ENCODE measurements at places on chromosomes 3 and 15. TPM values are rescaled to one million over a fixed set of nuclear protein-coding genes. Genes with fewer than 3 reads are reported as not detected.

TTLL3 gene
- total RNA-seq, result 24.9 TPM

CCDC39 gene
- total RNA-seq, result 0.90 TPM

RFTN1 gene
- total RNA-seq, result 102 TPM

GRM7 gene
- total RNA-seq, result 1.1 TPM

SLC12A1 gene
- total RNA-seq, result not detected

NEDD4 gene
- total RNA-seq, result 22.6 TPM

BNC1 gene
- total RNA-seq, result 0.19 TPM

ESYT3 gene
- 0.37 TPM for total RNA-seq

PAQR5 gene
- total RNA-seq, result 1.2 TPM

RPSA gene
- total RNA-seq, result 783 TPM

ROBO2 gene
- total RNA-seq, result 1.4 TPM

FETUB gene
- 0.90 TPM for total RNA-seq

NGLY1 gene
- total RNA-seq, result 22.6 TPM

GRCh38 chr3:15654891-15655290, 53.3 kb downstream of the BTD start:
- no peak for DNase-seq

DNA sequence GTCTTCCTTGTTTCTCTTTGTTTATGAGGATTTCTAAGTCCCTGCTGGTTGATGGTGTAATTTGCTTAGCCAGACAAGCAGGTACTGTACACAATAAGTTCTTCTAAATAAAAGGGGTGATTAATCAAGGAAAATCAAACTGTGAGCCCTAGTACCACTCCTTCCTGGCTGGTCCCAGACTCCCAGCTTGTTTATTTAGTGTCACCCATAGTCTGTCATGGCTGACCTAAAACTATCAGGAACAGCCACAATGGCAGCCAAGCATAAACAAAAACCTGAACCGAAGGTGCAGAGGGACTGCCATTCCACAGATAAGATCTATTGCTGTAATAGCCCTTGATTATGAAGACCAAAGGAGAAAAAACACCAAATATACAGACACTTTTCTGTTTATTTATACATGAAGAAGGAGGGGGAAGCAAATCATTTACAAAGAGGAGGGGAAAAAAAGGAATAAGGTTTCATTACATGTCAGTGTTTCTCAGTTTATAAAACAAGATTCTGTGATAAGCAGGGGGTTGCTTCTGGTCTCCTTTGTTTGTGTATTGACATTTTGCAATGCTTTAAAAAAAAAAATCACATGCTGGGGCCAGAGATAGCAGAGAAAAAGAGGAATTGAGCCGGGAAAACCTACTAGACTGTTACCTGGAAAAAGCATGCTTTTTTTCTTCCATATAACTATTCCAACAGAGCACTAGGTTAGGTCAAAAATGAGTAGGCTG, 182.4 kb upstream of the DPH6 start:
- no peak for DNase-seq

GRCh38 chr3:127822041-127822681, at the start of gene MGLL:
Gene MGLL, minus strand, starts transcription at chr3:127822515. Its CDS starts 197 bp downstream, at chr3:127822318.
- no peak for DNase-seq

DNA sequence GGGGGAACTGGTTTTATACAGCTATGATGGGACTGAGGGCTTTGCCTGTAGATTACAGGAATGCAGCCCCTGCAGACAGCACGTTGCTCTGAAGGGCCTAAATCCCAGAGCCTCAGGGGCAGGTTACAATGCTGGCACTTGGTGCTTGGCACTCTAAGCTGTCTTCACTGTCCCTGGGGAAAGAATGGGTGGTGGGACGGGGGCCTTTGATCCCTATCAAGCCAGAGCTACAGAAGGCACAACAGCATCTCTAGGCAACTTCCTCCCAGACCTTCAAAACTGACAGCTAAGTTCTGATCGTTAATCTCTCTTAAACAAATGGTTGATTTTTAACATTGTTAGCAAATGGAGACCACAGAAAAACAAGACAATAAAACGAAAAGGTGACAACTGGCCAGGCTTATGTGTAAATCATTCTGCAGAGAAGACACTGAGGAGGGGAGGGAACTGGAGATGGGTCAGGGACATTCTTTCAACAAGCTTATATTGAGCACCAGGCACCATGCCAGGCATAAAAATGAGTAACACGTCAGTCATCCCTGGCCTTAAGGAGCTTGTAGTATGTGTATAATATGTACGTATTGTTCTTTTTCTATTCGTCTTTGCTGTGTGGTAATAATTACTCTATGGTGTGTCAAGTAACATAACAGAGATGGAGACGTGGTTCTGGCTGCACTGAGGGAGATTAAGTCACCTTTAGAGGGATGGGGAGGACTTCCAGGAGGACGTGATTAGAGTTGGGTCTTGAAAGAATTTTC, 49.1 kb downstream of the CA12 start:
- DNase-seq, result no peak

DNA sequence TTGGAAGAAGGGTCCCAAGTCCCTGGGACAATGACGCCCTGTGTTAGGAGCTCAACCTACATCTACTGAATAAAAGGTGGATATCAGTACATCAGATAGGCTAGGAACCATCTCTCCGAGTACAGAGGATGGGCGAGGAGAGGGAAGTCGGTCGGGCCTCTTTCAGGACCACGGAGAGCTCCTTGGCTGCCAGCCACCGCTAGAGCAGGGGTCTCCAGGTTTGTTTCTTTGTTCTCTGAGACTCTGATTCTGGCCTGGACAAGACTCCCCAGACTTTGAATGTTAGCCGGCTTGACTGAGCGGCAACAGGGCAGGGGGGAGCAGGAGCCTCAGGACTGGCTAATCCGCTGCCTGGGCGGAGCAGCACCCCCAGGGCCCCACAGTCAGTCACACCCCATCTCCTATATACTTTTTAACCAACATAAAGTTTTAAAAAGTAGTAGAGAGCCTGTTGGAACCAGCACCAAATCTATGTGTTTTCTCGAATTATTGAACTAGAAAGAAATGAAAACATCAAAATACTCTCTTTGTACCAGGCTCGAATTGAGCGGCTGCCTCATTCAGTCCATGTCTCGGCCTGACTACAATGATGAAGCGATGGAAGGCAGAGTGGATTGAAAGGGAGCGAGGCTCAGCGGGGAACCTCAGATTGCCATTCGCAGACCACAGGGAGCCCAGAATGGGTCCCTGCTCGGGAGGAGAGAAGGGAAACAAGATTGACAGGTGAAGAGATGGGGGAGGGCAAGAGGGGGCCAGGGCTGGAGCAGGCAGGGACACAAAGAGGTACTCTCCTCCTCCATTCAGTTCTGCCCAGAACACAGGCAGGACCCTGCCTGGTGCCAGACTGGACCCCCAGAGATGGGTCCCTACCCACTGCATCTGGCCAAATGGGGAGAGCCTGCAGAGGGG, 131.6 kb downstream of the TPRA1 start:
- DNase-seq, result peak; percentile 67

GRCh38 chr15:95760508-95760907, 570.0 kb upstream of the NR2F2 start:
- no peak for DNase-seq

- no peak for DNase-seq
Measured at GRCh38 chr3:180199417-180199995, 162.8 kb upstream of the PEX5L start.

- peak; percentile 88 for DNase-seq
Measured at GRCh38 chr15:70062321-70062956, 35.3 kb downstream of the TLE3 start.

DNA sequence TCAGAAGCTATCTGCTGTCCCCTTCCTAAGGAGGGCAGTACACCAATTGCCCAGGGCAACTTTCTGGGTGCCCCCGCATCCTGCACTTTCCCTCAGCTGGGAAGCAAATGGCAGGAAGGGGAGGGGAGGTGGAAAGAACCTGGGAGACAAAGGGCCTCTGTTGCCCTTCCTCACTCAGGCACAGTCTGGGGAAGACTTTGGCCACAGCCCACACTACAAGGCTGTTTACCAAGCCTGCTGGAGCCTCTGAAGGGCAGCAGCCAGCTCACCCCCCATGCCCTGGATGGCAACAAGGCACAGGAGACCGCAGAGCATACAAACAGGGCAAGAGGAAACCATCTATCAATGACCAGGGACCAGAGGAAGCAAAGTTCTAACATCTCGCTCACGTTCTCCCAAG, 42.4 kb downstream of the ARRDC4 start:
- no peak for DNase-seq

DNA sequence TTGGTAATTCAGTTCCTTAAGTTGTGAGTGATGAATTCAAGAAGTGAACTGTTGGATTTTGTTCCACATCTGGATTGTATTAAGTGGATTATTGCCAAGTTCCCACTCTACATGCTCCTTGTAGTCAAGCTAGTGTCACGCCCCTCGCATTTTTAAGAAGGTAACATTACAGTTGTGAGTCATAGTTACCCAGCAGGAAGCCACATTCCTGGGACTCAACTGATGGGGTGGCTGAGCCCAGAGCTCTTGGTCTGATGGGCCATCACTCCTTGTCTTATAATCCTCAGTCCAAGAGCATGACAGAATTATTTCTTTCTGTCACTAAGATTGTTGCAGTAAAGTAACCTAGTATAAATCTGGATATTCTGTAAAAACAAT, 102.7 kb downstream of the PTPRG start:
- no peak for DNase-seq

GRCh38 chr3:185081521-185081920, 71.3 kb downstream of the C3orf70 start:
- no peak for DNase-seq

- no peak for DNase-seq
Measured at GRCh38 chr3:31132132-31132769, 237.8 kb upstream of the GADL1 start.

DNA sequence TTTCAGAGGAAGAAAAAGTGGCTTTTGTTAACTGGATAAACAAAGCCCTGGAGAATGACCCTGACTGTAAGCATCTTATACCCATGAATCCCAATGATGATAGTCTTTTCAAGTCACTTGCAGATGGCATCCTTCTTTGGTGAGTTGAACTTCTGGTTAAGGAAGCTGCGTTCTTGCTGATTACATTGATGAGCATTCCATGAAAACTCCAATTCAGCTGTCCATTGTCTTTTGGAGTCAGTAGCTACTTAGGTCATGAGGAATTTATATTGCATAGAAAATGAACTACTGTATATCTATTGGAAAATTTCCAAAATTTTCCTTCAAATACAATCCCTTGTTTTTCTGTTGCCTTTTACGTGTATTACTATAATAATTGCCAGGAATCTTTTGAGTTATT, 47.7 kb upstream of the TRPC1 start:
- DNase-seq, result no peak

GRCh38 chr15:81843757-81844407, 201.9 kb downstream of the MEX3B start:
- DNase-seq, result no peak

GRCh38 chr3:14829811-14830210, 11.0 kb downstream of the FGD5 start:
- peak; percentile 13 for DNase-seq

- DNase-seq, result no peak
Measured at GRCh38 chr15:64426845-64427465, 33.4 kb upstream of the ZNF609 start.

DNA sequence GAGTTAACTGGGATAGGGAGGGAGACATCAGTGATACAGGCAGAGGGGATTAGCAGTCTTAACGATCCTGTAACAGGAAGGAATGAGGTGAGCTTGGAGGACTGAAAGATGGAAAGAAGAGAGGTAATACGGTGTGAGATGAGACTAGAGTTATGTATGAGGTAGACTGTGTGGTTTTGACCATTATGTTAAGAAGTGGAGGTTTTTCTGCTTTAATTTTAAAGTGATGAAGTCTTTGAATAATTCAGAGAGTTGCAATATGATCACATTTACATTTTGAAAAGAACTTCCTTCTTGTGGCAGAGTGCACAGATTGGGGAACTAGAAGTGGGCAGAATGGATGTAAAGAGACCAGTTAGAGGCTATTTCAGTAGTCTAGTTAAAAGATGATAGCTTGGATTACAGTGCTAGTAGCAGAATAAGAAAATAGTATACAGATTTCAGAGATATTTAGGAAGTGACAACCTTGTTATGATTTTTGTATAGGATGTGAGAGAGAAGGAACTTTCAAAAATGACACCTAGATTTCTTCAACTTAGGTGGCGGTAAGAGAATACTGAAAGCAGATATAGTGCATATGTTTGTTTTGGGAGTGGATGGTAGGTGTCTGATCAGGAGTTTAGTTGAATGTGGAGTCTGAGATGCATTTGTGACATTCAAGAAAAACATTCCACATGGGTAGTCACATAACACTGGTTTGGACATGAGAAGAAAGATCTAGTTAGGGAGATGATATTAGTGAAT, 40.5 kb downstream of the STT3B start:
- no peak for DNase-seq

DNA sequence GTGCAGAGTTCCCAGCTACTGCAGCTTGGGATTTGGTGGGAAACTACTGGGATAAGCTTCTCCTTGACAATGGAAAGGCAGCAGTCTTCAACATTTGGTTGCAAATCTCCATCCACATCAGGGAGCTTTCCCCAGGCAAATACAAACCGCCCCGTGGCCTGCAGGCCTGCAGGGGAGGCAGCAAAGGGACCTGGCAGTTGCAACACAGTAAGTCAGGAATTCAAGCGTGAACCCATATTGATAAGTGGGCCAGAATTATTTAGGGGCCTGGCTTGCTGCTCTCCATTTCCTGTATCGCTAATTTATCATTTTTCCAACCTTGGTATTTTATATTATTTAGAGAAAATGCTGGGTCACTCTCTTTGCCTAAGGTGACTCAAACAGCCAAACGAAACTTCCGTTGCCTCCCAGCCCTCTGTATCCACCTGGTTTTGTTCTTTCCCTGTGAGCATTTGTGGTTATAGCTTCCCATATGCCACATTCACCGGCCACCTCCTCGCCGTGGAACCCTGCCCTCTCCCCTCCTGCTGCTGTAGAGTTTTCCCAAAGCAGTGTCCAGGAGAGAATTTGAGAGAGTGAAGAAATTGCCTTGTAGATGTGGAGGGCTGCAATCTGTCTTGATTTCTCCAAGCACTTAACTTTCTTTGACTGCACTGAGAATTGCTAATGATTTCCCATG, 34.8 kb downstream of the B3GALNT1 start:
- no peak for DNase-seq

GRCh38 chr3:159451482-159451881, 537.2 kb upstream of the IL12A start:
- DNase-seq, result no peak

Measured in posterior vena cava (tissue), 2 donors.